ENCODE measurements at places on chromosomes 2 and 18.

- no peak for DNase-seq
Observed at GRCh38 chr2:105416156-105416555, 17.3 kb upstream of the FHL2 start.

- DNase-seq, result no peak
Observed at GRCh38 chr18:12121175-12122042, 27.8 kb downstream of the ANKRD62 start.

- DNase-seq, result no peak
Observed at GRCh38 chr2:233349005-233349998, 5.0 kb upstream of the DGKD start.

GRCh38 chr18:51811883-51812282 lies 528.1 kb upstream of the DCC start:
- no peak for DNase-seq

- no peak for DNase-seq
Observed at GRCh38 chr2:239307921-239308613, 92.8 kb downstream of the HDAC4 start.

- no peak for DNase-seq
Observed at GRCh38 chr18:46220116-46220515, 115.9 kb downstream of the HAUS1 start.

DNA sequence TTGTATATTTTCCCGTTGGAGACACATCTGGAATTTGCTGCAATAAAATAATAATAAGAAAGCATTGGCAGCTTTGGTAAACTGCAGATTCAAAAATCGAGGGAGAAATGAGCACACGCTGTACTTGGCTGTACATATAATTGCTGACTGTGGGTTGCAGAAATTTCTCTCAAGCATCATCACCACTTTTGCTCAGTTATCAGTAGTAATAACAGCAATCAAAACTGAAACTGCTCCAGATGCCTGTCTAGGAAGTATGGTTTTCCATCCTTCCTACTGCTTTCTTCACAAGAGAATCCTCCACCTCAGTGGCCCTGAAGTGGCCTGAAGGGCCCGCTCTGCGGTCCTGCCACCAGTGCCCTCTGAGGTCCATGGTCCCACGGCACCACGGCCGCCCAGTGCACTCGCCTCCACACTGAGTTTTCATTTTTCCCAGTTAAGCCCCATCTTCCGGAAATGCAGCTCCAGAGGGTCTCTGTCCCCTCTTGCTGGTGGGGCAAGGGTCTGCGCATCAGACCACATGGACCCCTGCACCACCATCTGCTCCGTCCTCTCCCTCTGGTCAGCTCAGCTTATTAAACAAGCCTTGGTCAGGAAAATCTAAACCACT lies 3.9 kb downstream of the DUSP28 start:
- DNase-seq, result no peak

DNA sequence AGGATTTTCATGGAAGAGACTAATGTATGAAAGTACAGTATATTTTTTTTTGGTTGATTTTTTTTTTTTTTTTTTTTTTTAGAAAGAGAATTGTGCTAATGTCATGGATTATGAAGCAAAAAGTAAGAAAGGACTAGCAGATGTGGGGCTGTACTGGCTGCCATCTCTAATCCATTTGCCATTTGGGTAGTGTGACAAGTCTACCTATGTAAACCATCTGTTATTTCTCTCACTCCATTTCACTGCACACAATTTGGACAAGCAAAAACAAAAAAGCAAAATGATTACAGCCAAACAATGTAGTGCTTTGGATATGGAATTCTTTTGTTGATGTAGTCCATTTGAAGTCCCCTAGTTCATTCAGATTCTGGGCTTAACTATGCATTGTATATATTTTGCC lies 1355.4 kb downstream of the LRP1B start:
- DNase-seq, result no peak

DNA sequence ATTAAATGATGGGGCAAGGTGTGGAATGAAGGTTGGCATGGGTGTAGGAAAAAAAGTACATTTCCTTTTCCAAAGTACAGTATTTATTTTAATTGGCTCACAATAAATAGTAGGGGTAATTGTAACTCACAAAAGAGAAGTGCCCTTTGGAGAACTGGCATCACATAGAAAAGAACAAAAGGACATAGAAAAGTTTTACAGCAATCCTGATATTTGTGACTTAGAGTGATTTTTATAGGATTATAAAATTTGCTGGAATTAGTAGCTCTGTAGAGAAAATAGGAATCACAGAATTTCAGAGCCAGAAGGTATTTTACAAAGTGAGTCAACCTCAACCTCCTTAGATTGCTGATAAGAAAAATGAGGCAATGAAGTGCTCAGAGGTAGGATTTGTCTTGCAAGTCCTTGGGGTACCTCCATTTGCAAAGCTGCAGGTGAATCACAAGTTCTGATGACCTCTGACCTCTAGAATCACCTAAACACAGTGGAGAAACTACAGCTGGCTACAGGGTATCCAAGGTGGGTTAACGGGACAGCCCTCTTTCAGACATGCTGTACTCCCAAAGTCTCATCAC lies 133.6 kb downstream of the SOCS6 start:
- DNase-seq, result no peak

GRCh38 chr2:215507836-215508235 lies 72.0 kb upstream of the FN1 start:
- no peak for DNase-seq

GRCh38 chr18:59941331-59941730 lies 41.5 kb downstream of the PMAIP1 start:
- DNase-seq, result no peak

DNA sequence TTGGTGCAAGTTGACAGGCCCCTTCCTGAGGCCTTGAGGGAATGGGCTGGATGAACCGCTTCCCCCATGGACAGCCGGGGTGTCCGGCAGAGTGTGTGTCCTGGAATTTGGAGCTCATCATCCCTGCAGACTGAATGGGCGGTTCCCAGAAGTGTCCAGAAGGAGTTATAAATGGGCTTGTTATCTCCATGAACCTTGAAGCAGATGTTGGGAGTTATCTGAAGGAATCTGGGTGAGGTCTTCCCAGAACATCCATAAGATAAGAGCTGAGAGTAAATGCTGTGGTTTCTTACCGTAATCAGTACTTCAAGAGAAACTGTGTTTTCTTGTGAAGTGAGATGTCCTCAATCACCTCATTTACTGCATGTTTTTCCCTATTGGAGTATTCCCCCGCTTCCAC lies 21.1 kb downstream of the PLB1 start:
- DNase-seq, result no peak

Data from stimulated activated CD4-positive, alpha-beta T cell treated with anti-CD3 and anti-CD28 coated beads, TNF-alpha, amount 100 ng/mL, for 48 hours (primary cell).